ENCODE measurements at places on chromosomes 2 and 18.

GRCh38 chr2:160913323-160913722 is 246.9 kb upstream of the TANK start:
- DNase-seq: no peak

DNA sequence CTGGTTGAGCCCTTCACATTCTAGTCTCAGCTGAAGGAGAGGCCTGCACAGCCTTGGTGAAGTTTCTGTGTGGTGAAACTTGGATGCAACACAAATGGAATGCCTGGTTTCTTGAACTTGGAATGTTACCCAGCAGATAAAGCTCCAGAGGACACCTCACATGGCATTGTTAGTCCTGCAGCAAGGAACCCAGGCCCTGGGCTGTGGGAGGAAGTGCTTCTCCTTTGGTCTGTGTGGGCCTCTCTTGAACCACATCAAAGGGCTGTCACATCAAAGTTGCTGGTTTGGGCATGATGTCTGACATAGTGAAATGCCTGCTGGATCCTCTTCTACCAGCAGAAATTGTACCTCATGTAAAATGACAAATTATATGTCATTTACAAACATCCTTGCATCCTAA is 198.5 kb downstream of the FHOD3 start:
- DNase-seq: no peak

DNA sequence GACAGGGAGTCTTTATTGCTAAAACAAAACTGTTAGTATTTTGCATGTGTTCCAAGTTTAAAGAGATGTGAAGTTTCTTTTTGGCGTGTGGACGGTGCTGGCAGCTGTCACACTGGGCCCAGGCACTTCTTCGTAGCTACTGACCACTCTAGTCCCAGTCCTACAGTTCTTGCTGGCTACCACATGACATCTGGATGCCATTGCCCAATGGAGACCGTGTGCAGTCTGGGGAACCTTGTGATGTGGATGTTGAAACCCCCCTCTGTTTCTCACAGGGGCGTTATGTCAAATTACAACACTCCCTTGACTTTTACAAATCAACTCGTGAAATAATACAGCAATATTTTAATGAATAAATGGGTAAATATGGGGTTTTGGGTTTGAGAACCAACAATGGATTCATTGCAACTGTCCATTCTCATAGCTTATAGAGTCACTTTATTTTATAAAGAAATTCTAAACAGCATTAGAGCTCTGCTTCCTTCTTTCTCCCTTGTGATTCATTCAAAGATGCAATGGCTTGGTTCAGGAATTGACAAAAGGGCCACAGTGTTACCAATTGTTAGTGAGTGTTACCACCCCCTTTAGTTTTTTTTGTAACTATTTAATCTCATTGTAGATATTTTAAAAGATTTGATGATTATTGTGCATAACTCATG is 1.2 kb downstream of the GPD2 start:
- no peak for DNase-seq

- no peak for DNase-seq
Measured at GRCh38 chr2:58913082-58913726, 672.1 kb upstream of the FANCL start.

GRCh38 chr18:22742409-22742808 is 190.7 kb upstream of the RBBP8 start:
- no peak for DNase-seq

DNA sequence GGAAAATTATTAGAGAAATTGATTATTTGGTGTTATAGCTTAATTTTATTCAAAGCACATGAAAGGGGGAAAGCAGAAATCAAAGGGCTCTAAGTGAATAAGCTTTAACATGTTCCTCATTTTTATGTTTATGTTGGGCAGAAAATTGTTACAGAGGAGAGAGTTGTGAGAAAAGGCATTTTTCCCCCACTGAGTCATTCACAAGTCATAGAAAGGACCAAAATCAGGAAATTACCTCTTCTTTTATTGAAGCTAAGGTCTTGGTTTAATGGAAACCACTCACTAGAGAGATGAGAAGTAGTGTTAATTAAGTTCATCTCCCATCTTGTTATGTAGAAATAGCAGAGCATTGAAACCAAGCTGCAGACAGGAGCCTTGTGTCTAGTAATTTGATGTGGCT is 175.3 kb upstream of the THUMPD2 start:
- no peak for DNase-seq

DNA sequence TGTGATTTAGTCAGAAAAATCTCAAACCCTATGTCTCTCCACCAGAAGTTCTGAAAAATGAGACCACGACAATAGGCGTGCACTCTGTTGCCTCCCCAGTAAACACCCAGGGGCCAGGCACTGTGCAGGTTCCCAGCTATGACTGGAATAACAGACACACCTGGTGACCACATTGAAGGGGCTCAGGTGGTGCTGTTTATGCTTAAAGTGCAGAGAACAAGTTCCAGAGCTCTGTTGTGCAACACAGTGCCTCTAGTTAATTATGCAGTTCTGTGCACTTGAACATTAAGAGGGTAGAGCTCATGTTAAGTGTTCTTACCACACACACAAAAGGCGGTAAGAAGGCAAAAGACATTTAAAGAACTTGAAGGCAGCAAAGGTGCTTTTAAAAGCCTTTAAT is 52.6 kb upstream of the AFF3 start:
- DNase-seq: no peak

DNA sequence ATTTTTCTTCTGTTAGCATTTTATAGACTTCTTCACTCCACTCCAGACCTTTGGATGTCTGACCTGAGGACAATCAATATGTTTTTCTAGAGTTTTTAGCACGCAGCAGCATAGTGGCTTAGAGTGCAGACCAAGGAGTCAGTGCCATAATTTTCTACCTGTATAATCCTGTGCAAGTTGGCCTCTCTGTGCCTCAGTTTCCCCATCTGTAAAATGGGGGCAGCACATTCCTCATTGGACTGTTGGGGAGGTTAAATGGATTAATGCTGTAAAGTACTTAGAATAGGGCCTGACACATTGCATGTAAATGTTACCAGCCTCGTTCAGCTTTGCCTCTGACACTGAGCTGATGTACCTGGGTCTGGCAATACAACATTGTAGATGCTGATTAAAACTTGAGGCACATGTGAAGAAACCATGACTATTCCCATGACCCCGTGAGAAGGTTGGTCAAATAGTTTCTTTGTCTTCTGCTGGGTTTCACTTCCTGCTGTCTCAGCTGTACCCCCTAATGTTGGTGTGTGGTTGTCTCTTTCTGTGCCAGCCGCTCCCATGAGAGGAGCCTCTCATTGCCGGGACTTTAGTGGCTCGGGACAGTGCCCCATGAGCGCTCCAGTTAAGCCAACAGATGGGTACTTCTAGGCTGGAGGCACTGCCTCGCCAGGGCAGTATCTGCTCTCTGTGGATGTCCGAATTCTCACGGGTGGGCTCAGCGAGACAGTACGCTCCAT is 125.3 kb downstream of the SH3RF3 start:
- no peak for DNase-seq

GRCh38 chr2:83901317-83901716 is 557.8 kb downstream of the SUCLG1 start:
- no peak for DNase-seq

- no peak for DNase-seq
Measured at GRCh38 chr2:142944721-142945120, 67.3 kb downstream of the KYNU start.

DNA sequence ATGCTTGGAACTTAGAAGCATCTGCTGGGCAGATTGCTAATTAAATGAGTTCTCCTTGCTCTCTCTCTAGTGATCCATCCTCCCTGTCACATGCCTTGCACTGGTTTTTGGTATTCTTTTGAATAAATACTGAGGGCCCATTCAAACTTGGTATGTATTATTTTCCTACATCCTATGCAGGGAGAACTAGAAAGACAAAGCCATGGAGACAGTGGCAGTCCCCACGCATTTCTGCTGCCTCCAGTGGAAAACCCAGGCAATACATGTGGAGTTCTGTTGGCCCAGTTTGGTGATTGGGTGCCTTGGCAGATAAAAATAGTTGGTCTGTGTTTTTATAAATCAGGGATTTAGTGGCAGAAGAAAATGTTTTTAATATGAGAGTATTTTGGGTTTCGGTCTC is 68.7 kb downstream of the DIS3L2 start:
- DNase-seq: no peak

- DNase-seq: no peak
Measured at GRCh38 chr2:193349642-193350041, 1154.9 kb upstream of the TMEFF2 start.

- DNase-seq: no peak
Measured at GRCh38 chr2:233049194-233049761, 10.9 kb upstream of the INPP5D start.

DNA sequence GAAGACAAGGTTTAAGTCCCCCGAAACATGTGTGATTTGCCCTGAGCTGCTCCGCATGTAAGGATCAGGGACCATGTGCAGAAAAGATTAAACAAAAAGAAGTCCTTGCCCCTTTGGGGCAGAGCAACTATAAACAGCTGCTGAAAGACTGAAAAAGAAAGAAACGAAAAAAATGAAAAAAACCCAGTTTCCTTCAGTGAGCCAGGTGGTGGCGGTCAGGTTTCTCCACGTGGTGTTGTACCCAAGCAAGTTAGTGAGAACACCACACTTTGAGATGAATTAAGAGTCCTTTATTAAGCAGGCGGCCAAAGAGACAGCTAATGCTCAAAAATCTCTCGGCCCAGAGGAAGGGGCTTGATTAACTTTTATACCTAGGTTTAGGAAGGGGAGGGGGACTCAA is 404.9 kb upstream of the SYT4 start:
- no peak for DNase-seq

DNA sequence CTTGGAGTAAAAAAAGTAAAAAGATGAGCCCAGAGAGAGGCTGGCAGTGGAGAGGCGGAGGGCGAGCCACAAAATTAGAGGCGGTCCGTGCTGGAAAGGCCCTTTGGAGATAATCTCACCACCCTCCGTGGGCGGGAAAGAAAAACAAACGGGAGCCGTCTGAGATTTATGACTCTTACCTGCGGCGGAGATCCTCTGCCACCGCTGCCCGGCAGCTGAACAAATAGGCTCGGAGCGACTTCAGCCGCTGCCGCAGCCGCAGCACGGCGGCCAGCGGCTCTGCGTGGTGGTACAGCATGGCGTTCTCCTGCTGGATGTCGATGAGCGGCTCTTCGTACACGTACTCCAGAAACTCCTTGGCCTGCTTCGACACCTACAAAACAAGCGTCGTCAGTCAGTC is 94.6 kb downstream of the PLEKHM3 start:
- no peak for DNase-seq

DNA sequence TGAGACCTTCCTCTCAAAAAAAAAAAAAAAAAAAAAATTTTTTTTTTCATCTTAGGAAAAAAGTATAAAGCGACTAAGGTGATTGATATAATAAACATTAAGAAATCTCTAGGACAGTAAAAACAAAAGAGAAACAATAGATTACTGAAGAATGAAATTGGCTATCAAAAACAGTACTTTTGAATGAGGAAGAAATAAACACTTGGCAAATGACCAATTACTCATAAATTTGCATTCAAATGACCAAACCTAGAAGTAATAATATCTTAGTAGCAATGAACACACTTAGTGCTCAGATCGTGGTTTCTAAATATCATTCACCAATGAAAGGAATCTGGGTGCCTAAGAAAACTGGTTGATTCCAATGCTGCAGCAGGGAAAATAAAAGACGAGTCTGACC is 10.3 kb upstream of the SCRN3 start:
- DNase-seq: no peak

GRCh38 chr2:118040891-118041290 is 27.0 kb upstream of the CCDC93 start:
- no peak for DNase-seq

DNA sequence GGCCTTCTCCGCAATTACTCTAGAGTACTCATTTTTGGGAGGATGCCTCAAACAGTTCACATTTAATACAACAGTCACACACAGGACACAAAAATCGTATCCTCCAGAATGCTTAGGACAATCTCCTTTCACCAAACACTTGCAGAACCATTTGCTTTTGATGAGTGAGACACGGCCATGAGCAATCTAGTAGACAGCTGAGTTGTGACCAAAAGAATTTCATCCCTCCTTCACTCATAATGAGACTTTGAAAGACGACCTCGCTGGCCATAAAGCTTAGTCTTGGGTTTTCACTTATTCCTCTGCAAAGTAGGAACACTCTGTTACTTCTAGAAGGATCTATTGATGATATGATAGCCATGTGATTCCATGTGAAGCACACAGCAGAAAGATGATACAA is 87.5 kb upstream of the SLC35G4 start:
- DNase-seq: no peak

DNA sequence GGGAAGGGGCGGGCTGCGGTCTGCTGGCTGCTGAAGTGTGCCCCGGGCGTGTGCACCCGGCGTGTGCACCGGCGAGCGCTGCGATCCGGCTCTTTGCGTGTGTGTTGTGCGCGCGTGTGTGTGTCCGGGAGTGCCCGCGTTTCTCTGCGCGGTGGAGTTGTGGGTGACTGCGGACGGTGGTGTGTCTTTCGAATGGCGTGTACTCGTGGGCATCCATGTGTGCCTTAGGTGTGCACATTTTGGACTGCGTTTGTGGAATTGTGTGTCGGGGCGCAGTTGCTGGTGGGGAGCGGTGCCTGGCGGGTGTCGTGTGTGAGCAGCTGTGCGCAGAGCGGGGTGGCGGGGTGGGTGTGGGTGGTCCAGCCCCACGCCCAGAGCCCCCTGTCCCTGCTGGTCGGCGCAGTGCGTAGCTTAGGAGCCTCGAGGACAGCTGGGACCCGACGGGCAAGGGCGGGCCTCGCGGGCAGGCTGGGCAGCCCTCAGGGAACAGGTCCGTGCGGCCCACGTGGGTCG is 533 bp downstream of the HPCAL1 start:
- DNase-seq: peak; percentile 45

DNA sequence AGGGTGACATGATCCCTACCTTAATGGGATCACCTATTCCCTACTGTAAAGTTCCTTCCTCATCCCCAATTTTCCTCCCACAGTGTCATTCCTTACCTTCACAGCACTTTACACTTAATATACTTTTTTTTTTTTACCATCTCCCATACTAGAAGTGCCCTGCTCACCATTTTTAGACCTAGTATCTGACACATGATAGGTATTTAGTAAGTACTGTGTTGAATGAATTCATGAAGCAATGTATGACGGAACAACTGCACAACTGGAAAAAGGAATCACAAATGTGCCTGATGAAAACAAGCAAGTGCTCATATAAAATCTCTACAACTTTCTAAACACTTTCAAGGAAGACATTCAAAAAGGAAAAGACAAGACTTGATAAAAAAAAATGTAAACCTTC is 77.0 kb upstream of the ST8SIA5 start:
- DNase-seq: no peak

- DNase-seq: no peak
Measured at GRCh38 chr2:144254342-144255235, 265.3 kb downstream of the ZEB2 start.

Data from left hindlimb (tissue), 1 donor.